ENCODE measurements at places on chromosomes 6 and 20.

DNA sequence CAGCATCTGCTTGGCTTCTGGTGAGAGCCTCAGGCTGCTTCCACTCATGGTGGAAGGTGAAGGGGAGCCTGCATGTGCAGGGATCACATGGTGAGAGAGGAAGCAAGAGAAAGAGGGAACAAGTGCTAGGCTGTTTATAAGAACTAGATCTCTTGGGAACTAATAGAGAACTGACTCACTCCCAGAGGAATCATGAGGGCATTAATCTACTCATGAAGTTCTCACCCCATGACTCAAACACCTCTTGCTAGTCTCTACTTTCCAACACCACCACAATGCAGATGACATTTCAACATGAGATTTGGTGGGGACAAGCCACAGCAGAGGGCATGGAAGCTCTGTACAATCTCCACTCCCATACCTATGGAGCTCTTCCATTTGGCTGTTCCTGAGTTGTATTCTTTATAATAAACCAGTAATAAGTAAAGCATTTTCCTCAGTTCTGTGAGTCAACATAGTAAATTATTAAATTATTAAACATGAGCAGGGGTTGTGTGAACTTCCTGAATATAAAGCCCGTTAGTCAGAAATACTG is 524.1 kb upstream of the NRSN1 start:
- no peak for DNase-seq

DNA sequence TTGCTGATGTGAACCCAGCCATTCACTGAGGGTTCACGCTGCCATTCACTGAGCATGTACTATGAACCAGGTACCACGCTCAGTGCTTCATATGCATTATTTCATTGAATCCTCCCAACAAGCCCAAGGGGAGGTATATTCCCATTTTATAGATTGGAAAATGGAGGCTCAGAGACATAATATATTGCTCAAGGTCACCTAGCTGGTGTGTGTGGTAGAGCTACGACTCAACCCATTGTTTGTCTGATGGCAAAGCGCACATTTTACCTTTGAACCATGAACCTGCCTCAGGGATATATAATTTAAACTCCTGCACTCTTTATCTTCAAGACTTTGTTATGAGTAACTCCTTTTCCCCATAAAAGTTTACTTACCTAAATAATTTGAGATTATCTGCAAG is 28.3 kb downstream of the FERMT1 start:
- no peak for DNase-seq

DNA sequence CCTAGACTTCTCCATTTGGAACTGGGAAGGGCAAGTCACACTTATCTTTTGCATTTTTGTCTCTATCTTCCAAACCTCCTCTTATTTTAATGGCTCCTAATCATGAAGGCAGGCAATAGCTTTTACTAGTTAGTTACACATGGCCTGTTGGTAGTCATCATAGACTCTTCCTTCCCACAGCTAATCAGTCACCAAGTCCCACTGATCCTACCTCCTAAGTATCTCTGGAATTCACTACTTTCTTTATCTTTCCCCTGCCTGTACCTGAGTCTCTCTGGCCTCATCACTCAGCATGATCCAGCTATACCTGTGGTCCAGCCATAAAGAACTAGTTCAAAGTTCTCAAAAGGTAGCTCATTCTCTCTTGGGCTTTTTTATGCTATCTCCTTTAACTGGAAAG is 18.8 kb downstream of the TMX4 start:
- DNase-seq: no peak

DNA sequence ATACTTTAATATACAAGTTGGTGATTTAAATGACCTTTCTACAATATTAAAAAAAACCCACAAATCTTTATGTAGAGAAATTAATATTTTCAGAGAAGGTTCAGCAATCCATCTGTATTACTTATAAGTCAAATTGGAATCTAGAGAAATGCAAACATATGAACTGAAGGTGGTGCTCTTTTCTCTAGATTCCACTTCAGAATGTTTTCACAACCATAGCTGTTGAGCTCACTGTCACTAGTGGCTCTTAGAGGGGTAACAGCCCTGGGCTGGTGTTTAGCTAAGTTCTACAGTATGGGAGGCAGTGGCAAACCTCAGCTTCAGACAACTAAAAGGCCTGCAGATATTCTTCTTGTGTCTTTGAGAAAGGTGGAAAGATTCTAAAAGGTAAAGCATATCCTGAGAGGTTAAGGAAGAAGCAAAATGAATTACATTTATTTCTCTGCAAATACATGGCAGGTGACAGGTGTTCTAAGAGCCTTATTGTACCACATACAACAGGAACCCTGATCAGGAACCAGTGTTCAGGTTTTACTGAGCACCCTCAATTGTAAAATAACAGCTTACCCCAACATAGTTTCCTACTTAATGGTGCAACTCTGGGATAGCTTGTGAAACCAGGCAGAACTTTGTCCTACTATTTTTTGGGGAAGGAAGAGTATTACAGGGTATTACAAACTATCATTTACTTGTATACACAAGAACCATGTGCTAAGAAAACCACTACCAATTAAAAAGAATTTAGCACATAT is 56.6 kb upstream of the SAMHD1 start:
- DNase-seq: peak; percentile 52

DNA sequence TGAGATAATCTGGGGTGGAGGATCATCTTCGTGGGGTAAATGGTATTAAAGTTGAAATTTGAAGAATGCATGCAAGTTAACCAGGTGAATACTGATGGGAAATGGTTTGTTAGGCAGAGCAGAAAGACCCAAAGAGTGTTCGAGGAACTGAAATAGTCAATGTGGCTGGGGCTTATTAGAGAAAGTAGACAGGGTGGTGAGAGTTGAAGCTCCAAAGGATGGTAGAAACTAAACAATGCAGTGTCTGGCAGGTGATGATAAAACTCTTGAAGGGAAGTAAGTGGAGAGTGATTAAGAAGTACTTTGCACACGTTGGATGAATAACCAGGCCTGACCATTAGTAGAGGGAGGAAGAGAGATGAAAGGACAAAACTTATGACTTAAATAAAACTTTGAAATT is 39.8 kb upstream of the CENPW start:
- no peak for DNase-seq

DNA sequence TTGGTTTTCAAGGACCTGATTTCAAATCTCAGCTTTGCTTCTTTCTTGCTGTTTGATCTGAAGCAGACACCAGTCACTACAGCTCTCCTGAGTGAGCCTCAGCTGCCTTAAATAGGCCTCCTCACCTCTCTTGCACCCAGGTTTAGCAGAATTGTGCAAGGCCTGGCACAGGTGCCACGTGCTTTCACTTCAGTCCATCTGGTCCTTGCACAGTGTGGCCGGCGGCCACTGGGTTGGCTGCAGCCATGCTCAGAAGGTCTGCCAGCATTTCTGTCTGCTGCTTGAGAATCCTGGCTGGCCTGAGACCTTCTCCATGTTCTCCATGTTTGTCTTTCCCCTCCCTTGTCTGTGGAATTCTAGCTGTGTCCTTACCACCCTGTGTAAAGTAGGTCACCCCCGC is 14.5 kb upstream of the DAAM2 start:
- no peak for DNase-seq

DNA sequence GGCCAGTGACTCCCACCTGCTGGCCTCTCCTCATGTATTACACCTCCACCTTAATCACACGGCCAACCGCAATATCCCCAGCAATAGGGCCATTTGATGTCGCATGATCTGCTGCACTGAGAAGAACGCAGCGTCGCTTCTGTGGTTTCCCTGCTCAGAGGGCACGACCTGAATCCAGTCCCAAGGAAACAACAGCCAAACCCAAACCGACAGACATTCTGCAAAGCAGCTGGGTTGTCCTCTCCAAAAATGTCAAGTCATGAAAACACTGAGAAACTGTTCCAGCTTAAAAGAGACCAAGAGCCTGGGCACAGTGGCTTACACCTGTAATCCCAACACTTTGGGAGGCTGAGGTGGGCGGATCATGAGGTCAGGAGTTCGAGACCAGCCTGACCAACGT is 7.5 kb upstream of the BPI start:
- no peak for DNase-seq

GRCh38 chr20:9515741-9516233 is 1.4 kb downstream of the LAMP5 start:
- DNase-seq: no peak

- no peak for DNase-seq
Observed at GRCh38 chr6:97110626-97111025, 172.4 kb downstream of the MMS22L start.

- DNase-seq: no peak
Observed at GRCh38 chr6:64683682-64684081, 1023.3 kb downstream of the EYS start.

GRCh38 chr20:7856756-7857155 is 83.5 kb downstream of the HAO1 start:
- no peak for DNase-seq

DNA sequence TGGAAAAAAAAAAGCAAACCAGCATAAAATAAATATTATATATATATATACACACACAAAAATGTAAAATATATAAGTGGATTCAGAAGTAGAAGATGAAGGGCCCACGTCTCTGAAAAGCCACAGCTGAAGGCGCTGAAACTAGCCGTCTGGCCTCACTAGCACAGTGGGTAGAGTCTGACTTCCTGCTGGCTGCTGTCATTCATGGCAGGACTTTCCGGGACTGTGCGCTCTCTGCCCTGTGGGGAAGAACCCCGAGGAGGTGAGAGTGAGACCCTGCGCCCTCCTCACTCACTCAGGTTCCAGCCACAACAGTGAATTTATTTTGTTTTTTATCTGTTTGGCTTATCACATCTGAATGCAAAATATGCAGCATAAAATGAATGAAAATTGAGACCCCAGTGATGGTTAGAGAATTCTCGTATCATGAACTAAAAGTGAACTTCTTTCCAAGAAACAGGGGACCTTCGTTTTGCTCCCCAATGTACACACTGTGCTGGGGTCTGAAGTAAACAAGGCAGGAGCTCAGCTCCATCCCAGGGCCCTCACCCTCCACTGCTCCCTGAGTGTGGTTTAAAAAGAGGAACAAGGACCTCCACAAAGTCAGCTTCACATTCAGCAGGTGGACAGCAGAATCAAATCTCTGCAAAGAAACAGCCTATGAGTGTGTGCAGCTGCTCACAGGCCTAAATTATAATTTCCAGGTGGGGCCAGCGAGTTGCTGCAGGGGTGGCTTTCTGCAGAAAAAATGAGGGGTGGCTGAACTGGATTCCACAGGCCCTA is 1.3 kb upstream of the RAMACL start:
- no peak for DNase-seq

- DNase-seq: peak; percentile 19
Observed at GRCh38 chr6:40722553-40723258, 135.5 kb upstream of the LRFN2 start.

- DNase-seq: no peak
Observed at GRCh38 chr6:166473886-166474571, 91.3 kb upstream of the MPC1 start.

DNA sequence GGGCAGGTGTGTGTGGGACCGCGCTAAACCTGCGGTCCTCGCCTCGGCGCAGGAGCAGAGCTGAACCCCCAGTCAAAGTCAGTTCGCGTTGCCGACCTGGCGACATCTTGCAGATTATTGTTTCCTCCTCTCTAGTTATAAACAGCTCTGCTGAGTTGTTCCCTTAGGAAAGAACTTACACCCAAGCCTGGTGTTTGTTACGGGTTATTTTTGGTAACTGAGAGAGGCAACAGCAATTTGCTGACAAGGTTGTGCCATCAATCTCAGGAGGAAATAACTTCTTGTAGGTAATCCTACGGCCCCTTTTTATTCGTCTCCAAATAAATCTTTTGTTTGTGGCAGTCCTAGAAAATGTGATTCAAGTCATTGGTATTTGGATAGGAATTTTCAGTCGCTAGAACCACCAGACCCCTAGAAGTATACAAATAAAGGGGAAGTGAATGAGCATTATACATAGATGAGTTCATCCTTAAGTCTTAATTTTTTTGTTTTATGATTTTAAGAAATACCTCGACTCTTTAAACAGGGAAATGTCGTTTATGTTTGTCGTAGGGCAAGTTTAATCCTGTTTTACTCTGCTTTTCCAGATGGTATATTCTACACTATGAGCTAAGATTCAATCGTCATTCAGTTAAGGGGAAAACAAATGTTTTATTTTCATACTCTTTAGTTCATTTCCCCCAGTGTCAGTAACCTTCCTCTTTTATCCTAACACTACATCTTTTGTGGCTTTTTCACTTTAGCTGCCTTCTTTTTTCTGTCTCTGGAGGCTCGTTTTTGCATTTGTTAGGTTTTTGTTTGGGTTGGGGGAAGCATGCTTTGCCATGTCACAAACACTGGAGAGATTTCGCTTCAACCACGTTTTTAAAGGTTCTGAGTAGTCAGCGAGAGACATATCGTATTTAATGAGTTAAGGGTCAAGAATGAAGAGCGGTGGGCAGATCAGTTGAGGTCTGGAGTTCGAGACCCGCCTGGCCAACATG is 1.2 kb downstream of the PM20D2 start:
- peak; percentile 65 for DNase-seq

DNA sequence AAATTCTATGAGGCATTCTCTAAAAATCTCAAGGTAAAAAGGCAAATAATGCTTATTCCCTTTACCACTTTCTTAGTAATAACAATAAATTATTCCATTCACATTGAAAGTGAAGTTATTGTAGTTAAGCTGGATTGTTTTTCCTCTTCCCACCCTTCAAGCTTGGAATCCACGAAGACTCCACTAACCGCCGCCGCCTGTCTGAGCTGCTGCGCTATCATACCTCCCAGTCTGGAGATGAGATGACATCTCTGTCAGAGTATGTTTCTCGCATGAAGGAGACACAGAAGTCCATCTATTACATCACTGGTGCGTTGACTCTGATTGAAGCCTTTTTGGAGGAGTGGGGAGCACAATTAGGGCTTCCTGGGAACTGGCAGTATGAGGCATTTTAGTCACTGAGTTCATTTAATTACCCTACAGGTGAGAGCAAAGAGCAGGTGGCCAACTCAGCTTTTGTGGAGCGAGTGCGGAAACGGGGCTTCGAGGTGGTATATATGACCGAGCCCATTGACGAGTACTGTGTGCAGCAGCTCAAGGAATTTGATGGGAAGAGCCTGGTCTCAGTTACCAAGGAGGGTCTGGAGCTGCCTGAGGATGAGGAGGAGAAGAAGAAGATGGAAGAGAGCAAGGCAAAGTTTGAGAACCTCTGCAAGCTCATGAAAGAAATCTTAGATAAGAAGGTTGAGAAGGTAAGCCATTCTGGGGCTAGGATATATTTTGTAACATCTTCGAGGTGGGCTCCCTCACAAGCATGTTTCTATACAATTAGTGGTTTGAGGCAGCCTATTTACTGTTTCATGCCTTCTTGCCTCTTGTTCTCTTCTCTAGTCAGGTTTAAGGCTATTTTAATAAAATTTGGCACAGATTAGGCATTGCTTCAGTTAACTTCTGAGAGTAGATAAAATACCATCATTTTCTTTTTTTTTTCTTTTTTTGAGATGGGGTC is 4.9 kb downstream of the HSP90AB1 start:
- no peak for DNase-seq

Data from AG08396 (cell line).